Central memory CD8-positive, alpha-beta T cell (primary cell): ENCODE measurements at places on chromosomes 16 and 17.

DNA sequence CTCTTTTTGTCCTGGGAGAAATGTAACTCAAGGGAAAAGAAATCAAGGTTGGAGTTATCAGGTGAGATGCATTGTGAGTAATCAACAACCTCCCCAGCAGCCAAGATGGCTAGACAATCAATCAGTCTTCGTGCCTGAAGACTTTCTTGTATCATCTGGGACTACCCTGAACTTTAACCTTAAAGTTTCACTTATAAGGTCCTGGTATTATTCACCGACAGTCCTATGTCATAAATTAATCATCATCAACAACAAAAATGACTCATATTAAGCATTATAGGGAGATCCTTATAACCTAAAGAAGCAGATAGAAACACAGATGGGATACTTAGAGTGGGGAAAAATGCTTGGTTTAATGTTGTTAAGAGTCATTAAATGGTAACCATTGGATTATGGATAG is 7.7 kb upstream of the TEKT3 start:
- no peak for DNase-seq

- DNase-seq = no peak
Observed at GRCh38 chr17:33661975-33662374, 368.9 kb upstream of the ASIC2 start.

DNA sequence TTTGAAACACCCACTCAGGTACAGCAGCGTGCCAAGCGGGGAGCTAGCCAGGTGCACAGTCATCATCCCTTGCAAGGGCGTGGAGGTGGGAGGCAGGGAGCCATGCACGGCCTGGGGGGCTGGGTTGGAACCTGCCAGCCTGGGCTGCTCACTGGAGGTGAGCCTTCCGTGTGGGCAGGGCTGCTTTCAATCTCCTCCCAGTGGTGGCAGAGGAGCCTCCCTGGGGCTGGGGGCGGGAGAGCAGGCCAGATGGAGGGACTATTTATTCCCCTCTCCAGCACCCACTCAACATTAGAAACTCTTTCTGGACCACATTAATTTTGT is 90.3 kb downstream of the KATNIP start:
- no peak for DNase-seq

DNA sequence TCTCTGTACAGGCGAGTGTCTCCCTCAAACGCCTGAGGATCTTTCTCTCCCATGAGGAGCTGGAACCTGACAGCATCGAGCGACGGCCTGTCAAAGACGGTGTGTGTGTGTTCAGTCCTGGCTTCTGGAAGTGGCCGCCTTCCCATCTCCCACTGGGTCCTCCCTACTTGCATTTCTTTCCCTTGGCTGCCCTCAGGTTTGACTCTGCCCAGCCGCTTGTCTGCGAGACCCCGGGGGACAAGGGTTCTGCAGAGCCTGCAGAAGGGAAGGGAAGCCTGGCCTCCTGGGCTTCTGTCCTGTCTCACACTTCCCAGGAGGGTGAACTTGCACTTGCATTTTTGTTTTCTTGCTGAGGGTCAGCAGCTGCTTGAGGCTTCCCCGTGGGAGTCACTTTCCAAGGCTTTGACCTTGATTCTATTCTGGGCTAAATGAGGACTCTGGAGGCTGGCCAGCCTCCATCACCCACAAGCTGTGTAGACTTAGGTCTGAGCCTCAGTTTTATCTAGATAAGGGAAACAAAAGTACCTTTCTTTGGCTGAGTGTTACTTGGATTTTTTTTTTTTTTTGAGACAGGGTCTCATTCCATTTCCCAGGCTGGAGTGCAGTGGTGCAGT is 122.3 kb downstream of the ABCC1 start:
- no peak for DNase-seq

GRCh38 chr16:57577214-57577613 is 34.8 kb downstream of the ADGRG5 start:
- no peak for DNase-seq

GRCh38 chr16:85570735-85571562 is 42.2 kb upstream of the GSE1 start:
- peak; percentile 46 for DNase-seq

- DNase-seq = no peak
Observed at GRCh38 chr17:64083563-64084085, 46.3 kb downstream of the ERN1 start.

DNA sequence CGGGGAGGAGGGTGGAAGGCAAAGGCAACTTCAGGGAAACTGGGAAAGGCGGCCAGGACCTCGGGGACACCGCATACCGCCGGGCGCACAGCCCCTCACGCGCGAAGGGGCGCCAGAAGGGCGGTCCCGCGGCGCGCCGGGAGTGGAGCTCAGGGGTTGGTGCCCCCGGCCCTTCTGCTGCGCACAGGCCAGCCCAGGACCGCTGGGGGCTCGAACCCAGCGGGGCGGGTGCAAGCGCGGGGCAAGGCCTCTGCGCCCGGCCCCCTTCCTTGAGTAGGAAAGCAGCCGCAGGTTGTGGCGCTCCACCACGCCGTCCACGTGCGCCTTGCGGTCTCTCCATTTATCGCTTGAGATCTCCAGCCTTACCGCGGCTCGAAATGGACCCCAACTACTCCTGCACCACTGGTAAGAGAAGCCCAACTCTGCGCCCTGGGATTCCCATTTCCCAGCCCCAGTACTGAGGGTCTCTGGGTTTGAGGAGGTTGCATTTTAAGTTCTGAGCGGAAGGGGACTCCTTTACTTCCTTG is 3.0 kb upstream of the MT1A start:
- no peak for DNase-seq

DNA sequence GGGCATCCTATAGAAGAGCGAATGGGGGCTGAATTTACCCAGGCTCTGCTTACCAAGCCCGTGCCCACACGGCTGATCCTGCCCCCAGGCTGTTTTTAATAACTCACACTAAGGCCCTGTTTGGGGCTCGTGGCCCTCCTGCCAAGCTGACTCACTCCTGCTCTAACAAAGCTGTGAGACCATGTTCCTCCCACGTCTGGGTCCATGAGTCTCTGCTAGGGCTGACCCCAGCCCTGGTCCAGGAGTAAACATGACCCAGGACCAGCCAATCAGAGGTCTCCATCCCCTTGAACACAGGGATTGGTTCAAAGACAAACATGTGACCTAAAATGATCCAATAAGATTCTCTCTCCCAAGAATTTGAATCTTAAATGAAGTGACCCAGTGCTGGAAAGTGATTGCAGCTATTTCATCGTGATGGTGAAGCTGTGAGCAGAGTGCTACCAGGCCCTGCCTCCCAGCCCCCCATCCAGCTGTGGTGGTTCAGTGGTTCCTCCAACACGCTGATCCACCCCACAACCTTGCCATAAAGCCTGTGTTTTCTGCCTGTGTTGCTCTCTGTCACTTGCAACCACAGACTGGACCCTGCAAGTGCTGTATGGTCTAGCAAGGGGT is 57.2 kb downstream of the C16orf82 start:
- no peak for DNase-seq

DNA sequence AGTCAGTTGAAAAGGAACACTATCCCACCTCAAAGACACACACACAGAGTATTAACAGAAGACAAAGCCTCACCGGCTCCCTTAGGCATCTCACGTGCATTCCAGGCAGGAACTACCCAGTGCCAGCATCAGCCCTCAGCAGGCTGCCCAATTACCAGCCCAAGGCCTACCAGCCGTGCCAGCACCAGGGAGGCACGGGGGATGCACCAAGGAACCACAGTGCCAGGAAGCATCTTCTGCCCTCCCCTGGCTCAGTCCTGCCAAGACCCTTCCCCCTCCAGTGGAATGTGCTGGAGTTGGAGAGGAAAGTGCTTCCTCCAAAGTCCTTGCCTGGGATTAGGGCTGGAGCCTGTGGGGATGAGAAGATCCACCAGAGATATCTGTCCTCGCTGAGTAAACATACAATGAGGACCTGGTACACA is 11.0 kb upstream of the KRT19 start:
- DNase-seq = no peak

DNA sequence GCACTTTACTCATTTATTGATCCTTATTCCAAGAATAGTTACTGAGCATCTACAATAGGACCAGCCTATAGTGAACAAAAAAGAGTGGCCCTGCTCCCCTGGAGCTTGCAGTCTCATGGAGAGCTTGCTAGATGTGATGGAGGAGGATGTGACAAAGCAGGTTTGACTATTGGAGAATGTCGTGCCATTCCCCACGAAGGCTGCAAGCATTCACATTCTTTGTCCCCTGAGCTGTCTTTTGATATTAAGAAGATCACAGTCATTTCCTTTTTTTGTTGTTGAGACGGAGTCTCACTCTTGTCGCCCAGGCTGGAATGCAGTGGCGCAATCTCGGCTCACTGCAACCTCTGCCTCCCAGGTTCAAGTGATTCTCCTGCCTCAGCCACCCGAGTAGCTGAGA is 115.0 kb upstream of the ADAMTS18 start:
- DNase-seq = no peak

GRCh38 chr17:74723891-74724290 is 11.2 kb upstream of the CD300LF start:
- no peak for DNase-seq

DNA sequence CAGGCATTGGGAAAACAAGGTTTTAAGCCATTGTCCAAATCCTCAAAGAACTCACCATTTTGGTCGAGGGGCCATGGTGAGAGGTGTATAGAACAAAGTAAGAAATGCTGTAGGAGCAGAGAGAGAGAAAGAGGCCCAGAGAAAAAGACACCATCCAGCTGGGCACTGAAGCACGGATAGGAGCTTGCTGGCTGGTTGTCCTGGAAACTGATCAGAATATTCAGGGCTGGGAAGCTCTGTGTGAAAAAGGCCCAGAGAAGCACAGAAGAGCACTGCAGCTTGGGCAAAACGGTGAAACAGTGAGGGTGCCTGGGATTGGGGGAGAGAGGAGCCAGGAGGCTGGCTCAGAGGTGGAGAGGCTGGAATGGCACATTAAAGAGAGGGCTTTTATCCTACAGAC is 16.5 kb downstream of the HS3ST3B1 start:
- no peak for DNase-seq

DNA sequence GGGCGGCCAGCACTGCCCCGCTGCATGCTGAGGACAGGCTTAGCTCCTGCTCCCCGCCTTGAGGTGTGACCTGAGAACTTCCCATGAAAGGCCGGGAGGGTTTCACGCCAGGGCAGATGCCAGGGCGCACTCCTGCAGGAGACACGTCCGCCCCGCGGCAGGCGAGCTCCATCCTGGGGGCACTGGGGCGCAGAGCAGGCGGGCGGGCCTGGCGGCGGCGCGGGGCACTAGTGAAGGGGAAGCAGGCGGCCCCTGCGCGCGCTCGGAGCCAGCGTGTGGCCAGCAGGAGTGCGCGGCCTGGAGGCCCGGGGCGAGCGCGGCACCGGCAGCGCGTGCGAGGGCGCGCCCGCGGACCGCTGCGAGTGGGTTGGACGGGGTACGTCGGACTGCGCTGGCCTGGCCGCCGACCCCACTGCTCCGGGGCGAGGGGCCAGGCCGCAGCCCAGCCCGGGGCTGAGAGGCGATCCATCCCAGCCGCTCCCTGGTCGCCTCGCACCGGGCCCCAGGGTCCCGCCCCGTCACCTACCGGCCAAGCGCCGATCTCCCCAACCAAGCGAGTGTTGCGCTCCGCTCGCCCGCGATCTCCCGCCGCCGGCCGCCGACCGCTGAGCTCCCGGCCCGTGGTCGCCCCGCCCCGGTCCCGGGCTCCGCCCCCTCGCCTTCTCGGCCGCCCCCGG is at the start of gene MAP3K14:
MAP3K14 (minus strand) TSS at position 587 of the 677 bp plus-strand sequence. CDS start 26,275 bp downstream, outside the sequence.
- peak; percentile 58 for DNase-seq

DNA sequence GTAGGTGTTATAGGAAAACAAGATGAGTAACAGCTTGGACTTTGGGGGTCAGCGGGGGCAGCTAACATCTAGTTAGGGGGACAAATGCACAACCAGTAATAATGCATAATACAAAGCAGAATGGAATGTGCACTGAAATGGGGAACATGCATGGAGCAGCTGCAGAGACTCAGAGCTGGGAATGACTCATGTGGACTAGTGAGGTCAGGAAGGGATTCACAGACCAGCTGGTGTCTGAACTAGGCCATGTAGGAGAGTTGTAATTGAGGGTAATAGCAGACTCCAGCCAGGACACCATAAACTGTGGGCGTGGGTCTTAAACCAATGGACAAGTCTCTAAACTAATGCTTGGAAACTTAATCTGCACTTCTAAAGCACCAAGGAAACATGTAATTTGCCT is 176.8 kb upstream of the ASIC2 start:
- no peak for DNase-seq
